Omental fat pad (tissue), 4 donors: ENCODE measurements at places on chromosomes 4 and X. TPM values are rescaled to one million over a fixed set of nuclear protein-coding genes. Genes with fewer than 3 reads are reported as not detected.

USP17L21 gene
- not detected for total RNA-seq

TXK gene
- 1.8 TPM for total RNA-seq

GRCh38 chr4:110602061-110602460, 20.8 kb downstream of the PITX2 start:
- DNase-seq: no peak

GRCh38 chrX:118943102-118943501, 31.3 kb upstream of the LONRF3 start:
- no peak for DNase-seq

DNA sequence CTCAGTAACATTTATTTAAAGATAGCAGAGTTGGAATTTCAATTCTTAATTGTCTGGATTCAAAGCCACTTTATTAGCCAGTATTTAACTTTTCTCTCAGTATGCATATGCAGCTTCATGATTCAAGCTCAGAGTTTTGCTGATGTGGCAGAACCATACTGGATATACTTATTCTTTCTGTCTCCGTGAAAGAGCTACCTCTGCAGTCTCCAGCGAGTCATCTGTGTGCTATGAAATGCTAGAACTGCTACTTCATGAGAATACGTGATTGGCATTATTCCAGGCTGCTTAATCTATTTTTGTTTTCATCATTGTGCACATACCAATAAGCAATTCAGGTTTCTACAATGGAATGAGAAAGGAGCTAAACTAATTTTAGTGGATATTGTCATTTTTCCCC, 743.7 kb downstream of the C4orf33 start:
- DNase-seq: no peak

DNA sequence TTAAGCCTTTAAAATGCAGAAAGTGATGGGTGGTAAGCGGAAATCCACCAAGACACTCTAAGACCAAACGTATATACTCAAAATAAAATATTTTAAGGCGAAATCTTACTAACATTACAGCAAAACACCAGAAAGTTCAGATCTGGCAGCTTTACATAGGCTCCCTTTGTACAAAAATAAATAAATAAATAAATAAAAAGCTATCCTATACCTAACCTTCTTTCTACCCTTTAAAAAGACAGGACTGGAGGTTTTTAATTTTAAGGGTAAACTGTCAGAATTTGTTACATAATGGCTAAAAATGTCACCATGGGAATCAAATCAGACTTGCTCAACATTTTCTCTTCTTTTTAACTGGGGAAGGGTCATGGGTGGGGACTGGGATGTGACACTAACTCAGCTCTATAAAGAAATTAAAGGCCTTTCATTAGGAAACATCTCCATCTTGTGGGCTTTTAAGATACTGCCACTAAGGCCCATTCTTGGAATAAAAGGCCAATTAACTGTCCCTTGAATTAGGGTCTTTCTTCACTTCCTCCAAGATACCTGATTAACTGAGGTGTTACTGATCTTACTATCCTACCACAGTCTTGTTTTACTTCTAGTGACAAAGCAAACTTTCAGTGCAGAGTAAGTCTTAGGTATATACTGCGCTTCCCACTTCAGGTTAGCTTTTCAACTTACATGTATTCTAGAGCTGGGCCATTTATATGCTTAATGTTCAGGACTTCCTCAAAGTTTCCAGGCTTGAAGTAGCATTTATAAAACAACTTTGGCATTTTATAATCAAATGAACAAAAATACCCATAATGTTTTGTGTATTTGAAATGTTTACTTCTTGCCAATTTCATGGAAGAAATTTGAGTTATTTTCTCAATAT, 13.3 kb downstream of the HNRNPD start:
- DNase-seq: no peak

GRCh38 chrX:19017271-19017670, 33.4 kb upstream of the PHKA2 start:
- no peak for DNase-seq

GRCh38 chr4:125663896-125664767, 349.4 kb downstream of the FAT4 start:
- no peak for DNase-seq

DNA sequence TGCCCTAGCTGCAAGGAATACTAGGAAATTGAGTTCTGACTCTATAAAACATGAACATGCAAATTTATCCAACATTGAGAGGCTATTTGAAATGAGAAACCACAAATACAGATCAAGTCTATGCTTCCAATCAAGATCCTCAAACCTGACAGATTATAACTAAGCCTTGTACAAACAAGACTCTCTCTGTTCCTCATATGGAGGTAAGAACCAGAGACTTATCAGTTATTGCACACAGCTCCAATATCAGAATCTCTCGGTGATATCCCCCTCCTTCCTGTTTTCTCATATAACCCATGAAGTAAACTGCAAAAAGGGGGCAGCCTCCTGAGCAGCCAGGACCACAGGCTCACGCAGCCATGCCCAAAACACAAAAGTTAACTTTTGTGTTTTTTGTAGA, 36.5 kb downstream of the FBXW7 start:
- no peak for DNase-seq

DNA sequence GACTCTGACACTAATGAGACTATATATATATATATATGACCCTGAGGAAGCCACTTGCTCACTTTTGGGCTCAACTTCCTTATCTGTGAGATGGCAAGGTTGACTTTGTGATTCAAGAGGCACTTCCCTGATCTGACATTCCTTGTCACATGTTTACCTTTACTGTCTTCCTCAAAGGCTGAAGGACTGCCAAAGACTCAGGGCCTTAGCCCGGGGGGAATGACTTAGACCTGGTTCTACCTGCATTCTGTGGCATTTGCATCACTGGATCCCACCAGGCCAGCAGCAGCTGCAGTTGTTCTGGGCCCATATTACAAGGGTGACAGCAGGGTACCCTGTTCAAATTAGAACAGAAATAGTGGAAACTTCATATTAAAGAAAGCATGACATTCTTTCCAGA, 3.1 kb upstream of the HS6ST2 start:
- no peak for DNase-seq

DNA sequence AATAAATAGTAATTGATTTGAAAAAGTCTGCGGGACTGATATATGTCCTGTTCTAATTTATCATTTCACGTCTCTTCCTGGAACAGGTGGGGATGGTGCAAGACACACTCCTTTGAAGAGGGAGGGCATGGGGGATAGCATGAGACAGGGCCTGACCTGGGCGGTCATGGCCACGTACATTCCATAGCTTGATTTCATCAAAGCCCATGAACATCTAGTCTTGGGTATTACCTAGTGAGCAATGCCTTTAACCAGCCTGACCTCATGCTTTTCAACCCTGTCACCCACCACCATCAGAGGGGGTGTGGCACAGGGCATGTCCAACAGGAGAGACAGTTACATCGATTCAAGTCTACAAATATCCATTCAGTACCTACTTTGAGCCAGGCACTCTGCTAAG, 52.3 kb upstream of the HOPX start:
- DNase-seq: no peak

DNA sequence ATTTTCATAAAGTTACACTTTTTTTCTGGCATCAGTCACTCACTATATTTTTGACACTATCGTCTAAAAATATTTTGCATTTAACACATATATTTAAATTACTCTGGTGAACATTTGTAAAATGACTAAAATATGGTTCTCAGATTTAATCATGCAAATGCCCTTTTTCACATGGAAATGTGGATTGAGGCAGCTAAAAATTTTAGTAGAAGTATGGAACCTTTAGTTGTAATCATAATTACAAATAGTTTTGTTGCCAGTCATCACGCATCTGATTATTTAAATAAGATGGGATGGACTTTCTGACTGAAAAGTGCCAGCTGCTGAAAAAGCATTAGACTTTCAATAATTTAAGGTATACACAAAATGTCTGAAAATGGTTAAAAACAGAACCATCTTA, 119.3 kb downstream of the PDHA2 start:
- DNase-seq: no peak

GRCh38 chrX:26557691-26558321, 341.8 kb downstream of the MAGEB5 start:
- no peak for DNase-seq

DNA sequence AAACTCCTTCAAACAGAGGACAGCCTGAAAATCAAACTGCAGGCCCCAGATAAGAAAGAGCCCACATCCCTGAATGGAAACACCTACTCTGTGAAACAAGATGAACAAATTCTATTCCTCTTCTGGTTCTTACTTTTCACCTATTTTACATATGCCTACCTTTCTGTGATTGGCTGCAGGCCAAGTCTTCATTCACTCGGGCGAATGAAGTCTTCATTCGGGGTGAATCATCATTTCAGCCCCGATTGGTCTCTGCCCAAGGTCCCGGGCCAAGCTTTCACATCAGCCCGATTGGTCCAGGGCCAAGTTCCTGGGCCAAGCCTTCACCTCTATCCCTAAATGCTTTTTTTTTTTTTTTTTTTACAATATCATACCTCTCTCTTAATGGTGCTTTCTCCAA, 529.8 kb upstream of the ACTRT1 start:
- DNase-seq: no peak

DNA sequence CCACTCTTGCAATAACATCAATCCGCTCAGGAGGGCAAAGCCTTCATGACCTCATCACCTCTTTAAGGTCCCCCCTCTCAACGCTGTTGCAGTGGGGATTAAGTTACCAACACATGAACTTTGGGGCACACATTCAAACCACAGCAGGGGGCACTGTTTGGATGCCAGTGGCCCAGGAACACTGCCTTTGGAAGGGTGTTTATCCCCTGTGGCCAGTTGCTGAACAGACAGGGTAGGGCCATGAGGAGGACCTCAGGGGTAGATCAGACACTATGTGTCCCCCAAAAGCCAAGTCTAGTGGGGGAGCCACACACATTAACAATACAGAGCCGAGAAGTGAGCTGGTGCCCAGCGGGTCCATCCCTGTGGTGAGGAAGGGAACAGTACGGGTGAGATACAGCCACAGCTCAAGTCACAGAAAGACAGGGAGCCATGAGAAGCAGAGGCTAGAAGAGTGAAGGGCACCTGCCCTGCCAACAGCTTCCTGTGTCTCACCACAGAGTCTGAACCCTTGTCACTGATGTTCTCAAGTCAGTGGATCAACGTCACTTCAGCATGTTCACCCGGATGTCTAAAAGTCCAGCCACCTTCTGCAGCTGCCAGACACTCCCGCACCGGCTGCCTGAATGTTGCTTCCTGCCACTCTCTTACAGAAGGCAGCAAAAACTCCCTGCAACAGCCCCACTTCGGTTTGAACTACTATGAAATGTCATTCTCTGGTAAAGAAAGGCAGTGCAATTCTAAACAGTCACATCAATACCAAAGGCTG, 19.9 kb upstream of the MXD4 start:
- DNase-seq: no peak

- DNase-seq: no peak
Measured at GRCh38 chrX:69154051-69154450, 11.2 kb downstream of the PJA1 start.

- DNase-seq: no peak
Measured at GRCh38 chr4:152771741-152772533, 7.6 kb downstream of the TIGD4 start.

- DNase-seq: no peak
Measured at GRCh38 chr4:30716158-30716557, 4.0 kb upstream of the PCDH7 start.

GRCh38 chrX:119459181-119459580, 9.1 kb upstream of the SLC25A5 start:
- DNase-seq: no peak

DNA sequence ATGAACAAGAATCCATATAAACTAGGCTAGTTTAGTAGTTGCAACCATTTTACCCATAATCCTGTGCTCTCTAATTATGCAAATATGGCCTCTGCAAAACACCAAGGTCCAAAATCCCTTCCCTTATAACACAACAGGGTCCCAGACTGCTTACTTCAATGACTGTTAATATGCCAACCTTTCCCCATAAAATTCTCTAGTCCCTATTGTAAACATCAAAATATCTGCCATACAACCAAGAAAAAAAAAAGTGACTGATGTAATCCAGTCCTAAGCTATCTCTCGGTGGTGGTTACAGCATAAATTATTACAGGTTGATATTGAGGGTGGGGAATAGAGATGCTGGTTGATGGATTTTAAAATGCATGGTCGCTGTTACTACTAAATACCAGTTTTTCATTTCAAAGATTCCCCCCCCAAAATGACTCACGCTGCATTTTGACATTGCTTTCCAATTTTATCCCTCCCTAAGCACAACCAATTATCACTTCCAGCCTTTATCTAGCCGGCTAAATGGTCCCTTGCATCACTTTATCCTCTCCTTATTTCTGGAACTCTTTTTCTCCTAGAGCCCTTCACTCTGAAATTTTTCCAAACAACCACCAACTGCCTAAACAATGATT, 44.8 kb downstream of the TSPAN5 start:
- DNase-seq: no peak

- DNase-seq: no peak
Measured at GRCh38 chr4:110009550-110009949, 96.9 kb downstream of the EGF start.

DNA sequence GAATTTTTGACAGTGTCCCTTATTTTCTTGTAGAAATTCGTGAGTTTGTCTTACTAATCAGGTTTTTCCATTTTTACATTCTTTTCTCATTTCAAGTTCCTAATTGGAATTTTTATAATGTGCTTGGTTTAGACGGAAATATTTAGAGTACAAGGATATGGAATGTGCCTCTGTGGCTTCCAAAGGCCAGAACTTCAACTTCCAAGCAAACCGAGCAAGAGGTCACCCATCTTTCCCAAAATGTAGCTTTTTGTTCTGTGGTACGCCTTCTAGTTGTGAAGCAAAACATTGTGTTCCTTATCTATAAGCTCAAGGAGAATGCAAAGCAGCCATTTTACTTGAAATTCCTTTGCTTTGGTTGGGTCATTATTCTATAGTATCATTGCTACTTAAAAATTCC, 212.8 kb upstream of the PACRGL start:
- DNase-seq: no peak

- no peak for DNase-seq
Measured at GRCh38 chrX:13270360-13270759, 49.5 kb downstream of the ATXN3L start.
